ENCODE measurements at places on chromosomes 11 and 22.

- DNase-seq, result peak; percentile 84
Observed at GRCh38 chr22:28171115-28171514, 252.1 kb upstream of the PITPNB start.

GRCh38 chr11:124041254-124041653 lies at the start of gene OR10G7:
Gene OR10G7, minus strand, starts transcription at chr11:124041325. Its CDS starts 2,324 bp downstream, at chr11:124039001.
- DNase-seq, result no peak

DNA sequence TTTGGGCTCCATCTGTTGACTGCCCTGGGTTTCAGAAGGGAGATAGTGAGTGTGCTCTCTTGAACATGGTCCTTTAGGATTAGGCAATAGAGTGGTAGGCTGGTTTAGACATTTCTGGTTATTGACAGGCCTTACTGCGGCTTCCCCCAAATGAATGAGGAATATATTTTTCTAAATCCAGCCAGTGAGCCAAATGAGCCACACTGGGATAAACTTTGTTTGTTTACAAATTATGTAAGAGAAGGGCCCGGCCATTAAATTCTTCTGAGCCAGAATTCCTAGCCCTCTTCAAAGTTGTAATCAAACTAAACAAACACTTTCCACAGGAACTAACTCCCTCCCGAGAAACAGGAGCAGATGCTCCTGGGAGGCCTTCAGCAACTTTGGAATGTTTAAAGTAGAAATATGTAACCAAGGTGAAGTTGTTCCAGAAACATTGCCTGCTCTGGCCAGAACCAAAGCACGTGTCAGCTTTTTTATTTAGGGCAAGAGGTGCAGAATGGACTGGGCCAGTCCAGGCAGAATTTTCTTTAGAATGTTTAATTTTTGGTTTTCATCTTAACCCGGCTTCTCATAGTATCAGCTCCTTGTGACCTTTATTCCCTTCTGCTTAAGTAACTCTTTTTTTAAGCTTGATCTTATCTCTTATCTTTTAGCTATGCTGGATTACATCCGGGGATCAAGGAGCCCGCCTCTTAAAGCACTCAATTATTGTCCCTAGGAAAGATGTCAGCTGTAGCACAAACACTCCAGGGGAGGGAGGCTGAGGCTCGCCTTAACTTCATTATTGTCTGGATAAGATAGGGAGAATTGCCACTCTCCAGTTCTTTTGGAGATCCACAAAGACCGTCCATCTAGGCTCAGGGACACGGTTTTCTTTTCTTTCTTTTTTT lies 28.7 kb downstream of the ZNRF3 start:
- no peak for DNase-seq

DNA sequence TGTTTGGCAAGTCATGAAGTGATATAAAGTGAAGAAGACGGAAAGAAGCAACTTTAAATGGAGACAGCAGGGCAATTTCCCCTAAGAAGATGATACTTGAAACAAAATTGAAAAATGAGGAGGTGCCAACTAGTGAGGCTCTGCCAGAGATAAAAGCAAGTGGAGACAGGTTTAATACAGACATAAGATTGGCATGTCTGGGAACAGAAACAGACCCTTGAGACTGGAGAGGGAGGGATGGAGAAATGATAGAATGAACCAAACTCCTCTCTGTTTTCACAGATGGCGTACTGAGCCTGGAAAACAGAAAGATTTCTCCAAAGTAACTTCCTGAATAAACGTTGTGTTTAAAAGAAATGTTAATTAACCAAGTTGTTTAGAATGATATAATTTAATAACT lies 354.5 kb upstream of the ANO5 start:
- DNase-seq, result no peak

DNA sequence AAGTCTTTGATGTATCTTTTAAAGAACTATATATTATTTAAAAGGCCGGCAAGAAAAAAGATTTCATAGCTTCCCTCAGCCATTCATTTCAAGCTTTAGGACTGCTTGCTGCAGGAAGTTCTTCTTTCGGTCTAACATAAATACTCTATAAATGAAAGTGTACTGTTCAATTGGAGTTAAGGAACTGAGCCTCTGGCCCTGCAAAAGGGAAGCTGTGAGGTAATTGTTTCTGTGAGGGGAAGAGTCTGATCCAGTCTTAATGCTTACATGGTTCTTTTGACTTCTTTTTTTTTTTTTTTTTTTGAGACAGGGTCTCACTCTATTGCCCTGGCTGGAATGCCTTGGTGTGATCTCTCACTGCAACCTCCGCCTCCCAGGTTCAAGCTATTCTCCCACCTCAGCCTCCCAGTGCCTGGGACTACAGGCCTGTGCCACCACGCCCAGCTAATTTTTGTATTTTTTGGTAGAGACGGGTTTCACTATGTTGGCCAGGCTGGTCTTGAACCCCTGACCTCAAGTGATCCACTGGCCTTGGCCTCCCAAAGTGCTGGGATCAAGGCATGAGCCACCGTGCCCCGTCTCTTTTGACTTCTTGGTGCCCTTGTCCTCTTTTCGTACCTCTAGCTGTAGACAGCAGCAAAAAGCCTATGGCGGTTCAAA lies 4.7 kb upstream of the TRIM29 start:
- no peak for DNase-seq

GRCh38 chr11:129457321-129457720 lies 81.7 kb downstream of the BARX2 start:
- no peak for DNase-seq

DNA sequence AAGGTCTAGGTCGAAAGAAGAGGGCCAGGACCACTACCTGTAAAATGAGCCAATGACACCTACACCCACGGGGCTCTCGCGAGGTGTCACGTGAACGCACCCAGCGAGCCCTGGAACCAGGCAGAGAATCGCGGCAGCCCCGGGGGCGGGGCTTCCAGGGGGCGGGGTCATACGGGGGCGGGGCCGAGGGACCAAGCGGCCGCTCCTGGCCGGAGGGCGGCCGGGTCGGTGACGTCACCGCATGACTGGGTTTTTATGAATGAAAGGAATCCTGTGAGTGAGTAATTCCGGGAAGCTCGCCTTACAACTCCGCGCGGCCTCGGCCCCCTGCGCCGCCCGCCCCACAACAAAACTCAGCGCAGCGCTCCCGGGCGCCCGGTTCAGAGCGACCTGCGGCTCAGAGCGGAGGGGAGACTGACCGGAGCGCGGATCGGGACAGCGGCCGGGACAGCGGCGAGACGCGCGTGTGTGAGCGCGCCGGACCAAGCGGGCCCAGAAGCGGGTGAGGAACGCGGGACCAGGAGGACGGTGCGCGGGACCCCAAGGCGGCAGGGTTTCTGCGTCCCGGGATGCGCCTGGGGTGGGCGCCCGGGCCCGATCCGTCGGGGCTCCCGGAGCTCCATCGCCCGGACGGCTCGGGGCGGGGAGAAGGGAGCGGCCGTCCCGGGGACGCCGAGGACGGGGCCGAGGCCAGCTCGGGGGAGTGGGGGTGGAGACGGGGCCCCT lies at the start of gene MAFF:
Gene MAFF (plus strand): TSS at position 284 of the 726 bp plus-strand sequence. CDS start 11,860 bp downstream, outside the sequence.
- peak; percentile 90 for DNase-seq

- DNase-seq, result no peak
Observed at GRCh38 chr11:77658213-77659013, 20.8 kb upstream of the CLNS1A start.

- no peak for DNase-seq
Observed at GRCh38 chr11:72321381-72321996, 77.5 kb upstream of the PHOX2A start.

DNA sequence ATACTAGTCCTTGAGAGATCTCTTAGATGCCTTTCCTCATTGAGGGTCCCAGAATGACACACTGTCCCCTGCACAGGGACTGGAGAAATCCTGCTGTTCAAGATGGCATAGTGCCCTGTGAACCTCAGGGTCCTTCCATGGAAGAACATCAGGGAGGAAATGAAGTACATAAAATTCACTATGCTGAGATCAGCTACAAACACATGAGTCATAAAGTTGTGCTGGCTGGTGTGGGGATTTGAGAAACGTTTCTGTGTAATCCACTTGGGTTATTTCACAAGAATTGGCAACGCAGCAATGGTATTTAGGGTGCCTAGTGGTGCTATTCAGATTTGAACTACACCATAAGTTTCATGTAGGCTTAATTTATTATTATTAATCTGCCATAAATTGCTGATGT lies 174.4 kb downstream of the MAML2 start:
- no peak for DNase-seq

DNA sequence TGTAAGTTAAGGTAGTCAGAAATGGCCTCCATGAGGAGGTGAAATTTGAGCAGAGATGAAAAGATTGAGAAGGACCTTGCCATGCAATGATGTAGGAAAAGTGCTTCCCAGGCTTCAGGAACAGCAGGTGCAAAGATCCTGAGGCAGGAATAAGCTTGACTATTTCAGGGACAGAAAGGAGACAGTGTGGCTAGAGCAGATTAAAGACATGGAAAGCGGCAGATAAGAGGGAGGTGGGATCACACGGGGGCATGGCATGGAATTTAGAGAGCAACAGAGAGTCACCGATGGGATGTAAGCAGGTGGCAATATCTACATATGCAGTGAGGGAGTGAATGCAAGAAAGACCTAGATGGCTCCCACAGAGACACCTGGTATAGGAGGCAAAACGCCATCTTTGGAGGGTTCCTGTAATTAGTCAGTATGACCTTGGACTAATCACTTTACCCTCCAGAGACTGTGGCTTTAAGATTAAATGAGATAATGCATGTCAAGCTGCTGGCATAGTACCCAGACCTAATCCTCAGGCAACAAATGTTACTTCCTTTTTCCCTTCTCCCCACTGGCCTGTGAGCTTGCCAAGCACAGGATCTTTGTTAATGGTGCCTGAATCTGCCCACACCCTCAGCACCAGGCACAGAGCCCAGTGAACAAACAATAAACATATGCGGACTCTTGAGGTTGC lies 24.6 kb upstream of the ACER3 start:
- DNase-seq, result no peak

- DNase-seq, result peak; percentile 23
Observed at GRCh38 chr22:29480512-29481264, 670 bp downstream of the NEFH start.
